WTC11 (cell line): ENCODE measurements at places on chromosomes 1 and 21.
A peak's percentile ranks its signal among the peaks of the same experiment; 100 is the strongest.

DNA sequence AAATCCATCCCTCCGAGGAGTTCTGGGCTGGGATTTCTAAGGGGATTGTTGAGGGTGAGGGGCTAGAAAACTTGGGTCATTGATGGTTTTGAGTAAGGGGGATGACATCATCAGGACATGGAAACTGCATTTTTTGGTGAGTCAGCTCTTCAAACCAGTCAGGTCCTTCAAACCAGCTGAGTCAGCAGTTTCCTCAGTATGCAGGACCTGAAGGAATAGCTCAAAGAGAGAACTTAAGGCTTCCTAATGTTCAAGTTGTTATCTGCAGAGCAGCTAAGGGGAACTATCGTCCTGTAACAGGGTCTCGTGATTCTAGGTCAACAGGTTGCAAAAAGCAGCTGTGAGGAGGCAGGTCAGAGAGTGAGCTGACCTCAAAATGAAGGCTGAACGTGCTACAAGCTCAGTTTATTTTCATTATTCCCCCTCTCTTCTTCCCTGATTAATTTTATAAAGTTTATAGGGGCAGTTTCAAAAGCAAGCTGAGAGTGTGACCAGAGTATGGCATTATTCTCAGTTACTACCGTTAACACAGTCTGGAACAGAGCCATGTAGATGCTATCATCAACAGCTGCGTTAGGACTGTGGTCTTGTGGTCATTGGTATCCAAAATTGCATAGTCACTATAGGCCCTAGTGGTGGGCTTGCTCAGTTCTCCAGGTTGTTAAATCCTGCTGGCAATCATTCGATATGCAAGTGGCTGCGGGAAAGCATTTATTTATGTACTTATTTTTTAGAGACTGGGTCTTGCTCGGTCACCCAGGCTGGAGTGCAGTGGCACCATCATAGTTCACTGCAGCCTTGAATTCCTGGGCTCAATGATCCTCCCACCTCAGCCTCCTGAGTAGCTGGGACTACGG is 10.7 kb upstream of the SDC3 start:
- H3K4me3 ChIP-seq = no peak overlapping the region
- no peaks in the 10 kb centered on the region for H3K4me1 ChIP-seq
- no peak overlapping the region for H3K27ac ChIP-seq

DNA sequence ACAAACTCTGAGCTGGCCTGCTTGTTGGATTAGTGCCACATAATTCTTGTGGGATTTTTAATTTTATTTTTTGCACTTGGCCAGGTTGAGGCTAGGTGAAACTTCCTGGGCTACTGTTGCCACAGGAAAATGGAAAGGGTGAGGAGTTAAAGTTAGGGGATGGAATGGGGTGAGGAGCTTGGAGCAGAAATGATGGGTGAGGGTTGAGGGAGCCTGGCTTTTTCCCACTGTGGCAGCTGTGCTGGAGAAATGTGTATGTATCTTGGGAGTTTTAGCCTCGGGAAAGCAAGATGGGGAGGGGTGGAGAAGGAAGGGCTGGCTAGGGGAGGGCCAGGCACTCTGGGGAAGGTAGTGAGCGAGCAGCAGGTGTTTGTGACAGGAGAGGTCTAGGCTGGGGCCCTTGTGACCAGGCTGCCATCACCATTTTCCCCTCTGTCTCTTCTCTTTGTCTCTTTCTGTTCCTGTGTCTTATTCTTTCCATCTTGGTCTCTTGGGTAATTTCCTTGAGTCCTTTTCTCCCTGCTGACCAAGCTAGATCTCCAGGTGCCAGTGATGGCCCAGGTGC is 2.0 kb downstream of the ZNF687 start:
- H3K4me1 ChIP-seq = peaks cover 15% of the 10 kb centered on the region
- no peak for DNase-seq
- peak overlapping the region; percentile 96 for H3K4me3 ChIP-seq

DNA sequence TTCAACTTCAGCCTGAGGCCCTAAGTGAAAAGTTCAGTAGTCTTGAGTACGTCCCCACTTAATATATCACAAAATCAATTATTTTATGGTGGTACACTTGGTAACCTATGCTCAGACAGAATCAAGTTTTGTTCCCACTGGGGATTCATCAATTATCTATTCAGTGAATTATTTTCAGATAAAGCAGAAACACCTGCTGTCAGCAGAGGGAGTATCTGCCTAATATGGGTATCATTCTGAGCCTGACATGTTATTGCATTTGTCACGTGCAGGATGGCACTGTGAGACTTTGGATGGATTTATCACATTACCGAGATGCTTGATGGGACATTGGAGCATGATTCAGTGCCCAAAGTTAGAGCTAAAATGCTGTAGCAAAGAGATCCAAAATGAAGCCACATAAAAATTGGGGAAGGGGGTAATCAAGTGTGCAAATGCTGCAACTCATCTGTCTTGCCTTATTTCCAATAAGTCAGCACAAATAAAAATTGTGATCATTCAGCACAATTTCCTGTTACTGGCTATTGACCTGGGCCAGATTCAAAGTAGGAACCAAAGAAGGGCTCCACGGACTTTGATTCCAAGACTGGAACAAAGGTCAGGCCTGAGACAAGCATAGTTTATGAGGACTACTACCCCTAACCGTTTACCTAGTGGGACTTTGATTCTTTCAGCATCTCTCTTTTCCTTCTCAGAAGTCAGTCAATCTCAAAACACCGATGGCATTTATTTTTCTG is 657.6 kb downstream of the LMO4 start:
- no peaks in the 10 kb centered on the region for H3K27me3 ChIP-seq
- H3K4me1 ChIP-seq = peaks cover 8% of the 10 kb centered on the region; the same call in 1 of the 2 replicates
- no peak overlapping the region for H3K4me3 ChIP-seq
- no peak overlapping the region for H3K27ac ChIP-seq
- DNase-seq = no peak
- no peaks in the 10 kb centered on the region for H3K36me3 ChIP-seq

GRCh38 chr1:38094711-38095290 is 48.2 kb upstream of the POU3F1 start:
- H3K4me1 ChIP-seq = peaks cover 66% of the 10 kb centered on the region
- no peaks in the 10 kb centered on the region for H3K27me3 ChIP-seq
- H3K4me3 ChIP-seq = no peak overlapping the region
- no peak for DNase-seq
- H3K27ac ChIP-seq = peak overlapping the region; percentile 44; the same call in 1 of the 2 replicates
- H3K36me3 ChIP-seq = no peaks in the 10 kb centered on the region

- no peaks in the 10 kb centered on the region for H3K36me3 ChIP-seq
- DNase-seq = peak; percentile 58
- H3K27ac ChIP-seq = no peak overlapping the region
- no peaks in the 10 kb centered on the region for H3K27me3 ChIP-seq
Observed at GRCh38 chr1:27598295-27598687, 5.7 kb downstream of the AHDC1 start.

- DNase-seq = peak; percentile 27
- no peaks in the 10 kb centered on the region for H3K27me3 ChIP-seq
- H3K4me3 ChIP-seq = no peak overlapping the region
Observed at GRCh38 chr1:177710696-177711620, 258.9 kb downstream of the SEC16B start.

DNA sequence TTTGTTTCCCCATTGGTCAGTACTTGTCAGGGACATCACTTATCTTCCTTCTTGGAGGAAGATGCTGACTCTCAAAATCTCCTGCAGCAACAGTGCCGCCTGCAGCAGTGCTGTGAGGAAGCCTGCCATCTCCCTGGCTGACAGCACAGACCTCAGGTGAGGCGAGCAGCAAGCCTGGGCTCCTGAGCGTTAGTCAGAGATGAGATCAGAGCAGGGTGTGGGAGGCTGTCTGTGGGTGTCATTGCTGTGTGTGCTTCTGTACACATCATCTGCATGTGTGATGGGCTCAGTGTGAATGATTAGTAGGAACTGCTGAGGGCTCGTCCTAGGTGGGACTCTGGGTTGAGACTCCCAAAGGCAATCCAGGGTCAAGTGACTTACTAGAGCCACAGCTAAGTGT is 6.1 kb downstream of the STRIP1 start:
- no peaks in the 10 kb centered on the region for H3K27me3 ChIP-seq
- H3K4me3 ChIP-seq = no peak overlapping the region
- H3K36me3 ChIP-seq = peaks cover 75% of the 10 kb centered on the region
- H3K27ac ChIP-seq = no peak overlapping the region
- peaks cover 8% of the 10 kb centered on the region for H3K4me1 ChIP-seq

GRCh38 chr1:46298387-46298786 is 5.0 kb downstream of the LRRC41 start:
- H3K27me3 ChIP-seq = no peaks in the 10 kb centered on the region
- no peak for DNase-seq
- H3K4me1 ChIP-seq = peaks cover 32% of the 10 kb centered on the region
- H3K36me3 ChIP-seq = peaks cover 31% of the 10 kb centered on the region
- peak overlapping the region; percentile 21 for H3K27ac ChIP-seq

- H3K4me3 ChIP-seq = peak overlapping the region; percentile 35; the same call in 1 of the 2 replicates
- peaks cover 43% of the 10 kb centered on the region for H3K27me3 ChIP-seq
- peaks cover 28% of the 10 kb centered on the region for H3K4me1 ChIP-seq
- DNase-seq = peak; percentile 29
- H3K27ac ChIP-seq = no peak overlapping the region
Observed at GRCh38 chr1:25616987-25617624, 515 bp downstream of the MAN1C1 start.

DNA sequence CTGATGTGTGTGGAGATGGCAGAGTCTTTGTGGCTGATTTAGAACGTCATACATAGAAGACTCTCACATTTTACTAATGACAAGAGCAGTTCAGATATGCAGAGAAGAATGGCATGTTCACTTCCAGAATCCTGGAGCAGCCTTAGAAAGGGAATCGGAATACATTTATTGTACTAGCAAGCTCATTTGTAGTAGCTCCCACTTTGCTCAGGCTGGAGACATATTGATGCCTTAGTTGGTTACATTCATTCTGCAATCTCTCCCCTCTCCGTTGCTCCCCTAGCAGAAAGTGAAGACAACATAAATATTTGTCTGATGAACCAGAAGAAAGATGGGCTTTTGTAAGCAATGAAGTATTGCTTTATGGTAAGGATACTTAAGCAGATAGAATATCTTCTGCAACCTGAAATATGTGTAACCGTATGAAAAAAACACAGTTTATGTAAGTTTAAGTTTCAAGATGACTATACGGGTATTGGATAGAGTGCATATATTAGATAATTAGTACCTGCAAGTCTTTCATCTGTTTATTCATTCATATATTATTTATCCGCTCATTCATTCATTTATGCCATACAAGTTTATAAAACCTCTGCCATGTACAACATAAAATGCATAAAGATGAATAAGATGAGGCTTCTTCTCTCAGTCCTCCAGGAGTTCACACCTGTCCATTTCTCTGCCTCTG is 135.7 kb downstream of the CNIH3 start:
- H3K27me3 ChIP-seq = no peaks in the 10 kb centered on the region; the same call in none of the 2 replicates
- DNase-seq = no peak
- no peaks in the 10 kb centered on the region for H3K36me3 ChIP-seq
- peaks cover 14% of the 10 kb centered on the region for H3K4me1 ChIP-seq
- no peak overlapping the region for H3K4me3 ChIP-seq

GRCh38 chr1:91949356-91949699 is at the start of gene BRDT:
Gene BRDT, plus strand, starts transcription at chr1:91949401. Its CDS starts 13,354 bp downstream, at chr1:91962755.
- H3K4me3 ChIP-seq = no peak within 1 kb of the TSS
- no peaks in the 10 kb centered on the region for H3K27me3 ChIP-seq
- peaks cover 5% of the 10 kb centered on the region for H3K4me1 ChIP-seq
- H3K36me3 ChIP-seq = no peaks in the 10 kb centered on the region
